ENCODE measurements at places on chromosomes 6 and 20. TPM values are rescaled to one million over a fixed set of nuclear protein-coding genes. Genes with fewer than 3 reads are reported as not detected.

- DNase-seq, result no peak
These were observed 76.3 kb upstream of the PHACTR2 start for GRCh38 chr6:143601504-143601903.

DNA sequence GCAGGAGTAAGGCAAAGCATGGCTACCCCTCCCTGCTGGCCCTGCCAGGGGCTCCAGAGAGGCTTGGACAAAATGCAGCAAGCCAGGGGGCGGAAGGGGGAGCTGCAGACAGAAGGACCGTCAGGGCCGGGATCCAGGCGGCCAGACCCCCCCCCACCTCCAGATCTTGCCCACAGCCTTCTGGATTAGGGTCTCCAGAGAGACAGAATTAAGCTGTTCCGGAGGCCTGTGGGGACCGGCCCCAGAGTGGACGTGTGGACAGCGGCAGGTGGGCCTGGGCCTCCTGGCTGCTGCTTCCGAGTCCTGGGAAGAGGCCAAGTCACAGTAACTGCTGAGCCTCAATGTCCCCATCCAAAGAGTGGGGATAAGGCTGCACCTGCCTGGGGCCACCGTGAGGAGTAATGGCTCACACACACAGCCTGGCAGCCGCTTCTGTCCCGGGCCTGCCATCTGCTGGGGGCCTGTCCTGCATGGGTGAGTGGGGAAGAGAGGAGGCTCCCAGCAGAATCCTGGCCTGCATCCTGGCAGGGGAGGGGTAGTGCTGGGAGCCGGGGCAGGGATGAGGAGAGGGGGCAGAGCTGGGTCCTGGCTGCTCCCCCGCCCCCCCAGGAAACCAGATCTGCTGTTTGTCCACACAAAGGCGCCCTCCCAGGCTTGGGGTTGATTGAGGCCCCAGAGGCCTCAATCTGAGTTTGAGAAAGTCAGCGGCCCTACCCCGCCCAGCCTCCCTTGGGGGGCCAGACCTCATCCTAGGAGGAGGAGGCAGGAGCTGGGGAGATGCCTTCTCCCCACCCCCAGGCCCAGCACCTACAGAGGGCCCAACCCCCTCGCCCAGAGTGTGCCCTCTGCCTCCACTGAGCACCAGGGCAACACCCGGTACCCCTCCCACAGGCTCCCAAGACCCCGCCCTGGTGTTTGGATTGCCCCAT lies 3.9 kb downstream of the LAMA5 start:
- peak; percentile 45 for DNase-seq

DNA sequence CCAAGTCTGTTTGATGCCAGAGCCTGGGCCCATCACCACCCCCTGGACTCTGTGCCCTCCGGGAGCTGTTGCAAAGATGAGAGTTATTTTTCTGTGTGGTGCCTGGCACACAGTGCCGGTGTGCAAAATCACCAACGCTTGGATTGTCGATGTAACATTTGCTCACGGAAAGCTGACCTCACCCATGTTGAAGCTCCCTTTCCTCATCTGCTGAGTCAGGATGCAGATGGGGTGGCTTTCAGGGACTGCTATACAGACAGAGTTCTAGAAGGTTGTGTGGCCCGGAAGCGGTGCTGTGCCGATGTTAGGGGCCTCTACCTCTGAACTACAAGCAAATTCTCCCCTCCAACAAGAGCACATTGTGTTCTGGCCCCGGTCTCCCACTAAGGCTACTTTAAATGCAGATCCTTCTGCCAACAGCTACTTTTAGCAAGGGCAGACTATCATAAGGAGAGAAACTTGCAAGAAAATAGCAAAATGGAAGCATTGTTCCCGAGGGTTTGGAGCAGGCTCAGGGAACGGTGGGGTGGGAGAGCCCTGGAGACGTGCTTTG lies 34.0 kb downstream of the EYA2 start:
- DNase-seq, result no peak

DNA sequence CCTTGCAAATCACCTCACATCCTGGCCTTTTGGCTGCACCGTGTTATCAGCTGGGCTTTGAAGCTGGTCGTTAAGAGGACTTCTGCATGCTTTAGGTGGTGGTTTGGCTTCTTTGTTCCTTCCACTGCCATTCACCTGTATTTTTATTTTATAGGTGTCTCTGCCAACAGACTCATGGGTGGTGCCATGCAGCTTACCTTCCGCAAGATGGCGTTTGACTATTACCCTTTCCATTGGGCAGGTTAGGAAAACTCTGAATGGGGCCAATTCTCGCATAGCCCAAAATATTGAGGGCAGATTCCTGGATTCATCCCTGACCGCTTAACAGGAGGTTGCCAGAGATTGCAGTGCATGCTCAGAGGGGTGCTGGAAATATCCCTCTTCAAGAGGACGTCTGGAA lies 32.4 kb downstream of the TAF11 start:
- DNase-seq, result no peak

The ACTL10 gene
- total RNA-seq, result 1.0 TPM

- no peak for DNase-seq
These were observed 22.6 kb downstream of the TRERF1 start for GRCh38 chr6:42429042-42429585.

The GABRR2 gene
- 0.49 TPM for total RNA-seq
